H1 (cell line): ENCODE measurements at places on chromosomes 4 and X. TPM values are rescaled to one million over a fixed set of nuclear protein-coding genes. Genes with fewer than 3 reads are reported as not detected.

DNA sequence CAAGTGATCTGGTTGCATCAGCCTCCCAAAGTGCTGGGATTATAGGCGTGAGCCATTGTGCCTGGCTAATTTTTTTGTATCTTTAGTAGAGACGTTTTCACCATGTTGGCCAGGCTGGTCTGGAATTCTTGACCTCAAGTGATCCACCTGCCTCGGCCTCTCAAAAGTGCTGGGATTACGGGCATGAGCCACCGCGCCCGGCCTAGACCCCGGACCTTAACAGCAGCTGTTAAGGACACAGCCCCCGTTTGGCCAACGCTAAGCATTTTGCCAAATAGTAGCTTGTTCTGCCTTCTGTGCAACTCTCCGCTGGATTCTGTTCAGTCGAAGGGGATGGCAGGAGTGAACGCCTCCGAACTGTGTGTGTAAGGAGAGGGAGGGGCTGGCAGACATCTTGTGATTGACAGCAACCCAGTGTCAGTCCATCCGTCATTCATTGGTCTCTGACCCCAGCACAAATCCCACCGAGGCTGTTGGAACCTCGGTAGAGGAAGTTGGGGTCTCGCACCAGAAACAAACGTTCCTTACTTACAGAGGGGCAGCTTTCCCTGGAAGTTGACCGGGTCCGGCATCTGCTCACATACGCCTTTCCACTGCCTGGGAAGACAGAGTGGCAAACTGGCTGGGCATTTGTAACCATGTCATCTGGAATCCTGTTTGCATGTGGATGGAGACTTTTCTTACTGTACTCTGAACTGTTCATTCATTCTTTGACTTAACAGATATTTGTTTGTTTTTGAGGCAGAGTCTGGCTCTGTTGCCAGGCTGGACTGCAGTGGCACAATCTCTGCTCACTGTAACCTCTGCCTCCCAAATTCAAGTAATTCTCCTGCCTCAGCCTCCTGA lies 69.4 kb downstream of the TRAPPC11 start:
- H3K36me3 ChIP-seq = no peaks in the 10 kb centered on the region
- no peaks in the 10 kb centered on the region for H3K4me1 ChIP-seq
- no peak for DNase-seq
- no peak overlapping the region for H3K4me3 ChIP-seq
- no peak overlapping the region for H3K27ac ChIP-seq

DNA sequence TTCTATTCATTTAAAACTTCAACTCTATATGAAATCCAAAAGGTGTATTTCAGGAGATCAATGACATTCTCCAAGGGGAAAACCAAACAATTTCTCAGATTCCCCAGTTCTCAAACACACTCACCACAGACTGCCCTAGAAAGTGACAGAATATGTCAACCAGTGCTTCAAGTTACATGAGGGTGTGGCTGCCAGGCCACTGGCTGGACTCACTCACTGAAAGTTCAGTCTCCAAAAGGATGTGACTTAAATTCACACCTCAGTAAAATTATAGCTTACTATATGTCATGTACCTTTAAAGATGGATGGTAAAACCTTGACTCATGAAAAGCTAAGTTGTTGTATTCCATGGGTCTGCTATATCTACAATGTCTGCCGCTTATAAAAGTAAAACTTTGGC lies 7.3 kb downstream of the INPP4B start:
- no peaks in the 10 kb centered on the region for H3K4me1 ChIP-seq
- H3K36me3 ChIP-seq = no peaks in the 10 kb centered on the region
- DNase-seq = no peak
- no peak overlapping the region for H3K27ac ChIP-seq
- no peaks in the 10 kb centered on the region for H3K27me3 ChIP-seq
- no peak overlapping the region for H3K4me3 ChIP-seq

DNA sequence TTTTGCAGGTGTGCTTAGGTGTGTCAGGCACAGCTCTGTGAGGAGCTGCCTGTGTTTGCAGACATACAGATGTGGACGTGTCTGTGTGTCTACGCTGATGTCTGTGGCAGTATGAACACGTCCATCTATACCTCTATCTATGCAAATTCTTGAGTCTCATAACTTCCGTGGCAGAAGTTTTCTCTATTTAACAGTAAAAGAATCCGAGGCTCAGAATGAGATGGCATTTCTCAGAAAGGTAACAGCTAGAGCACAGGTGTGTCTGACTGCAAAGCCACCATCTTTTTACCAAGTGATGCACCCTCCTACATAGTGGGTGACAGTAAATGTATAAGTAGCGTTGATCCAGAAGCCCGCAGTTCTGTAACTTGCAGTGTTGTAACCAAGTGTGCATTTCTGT lies 39.9 kb upstream of the CYP4V2 start:
- peaks cover 4% of the 10 kb centered on the region for H3K27me3 ChIP-seq
- H3K4me1 ChIP-seq = no peaks in the 10 kb centered on the region
- no peak overlapping the region for H3K4me3 ChIP-seq
- H3K36me3 ChIP-seq = no peaks in the 10 kb centered on the region
- no peak for DNase-seq
- H3K27ac ChIP-seq = no peak overlapping the region

DNA sequence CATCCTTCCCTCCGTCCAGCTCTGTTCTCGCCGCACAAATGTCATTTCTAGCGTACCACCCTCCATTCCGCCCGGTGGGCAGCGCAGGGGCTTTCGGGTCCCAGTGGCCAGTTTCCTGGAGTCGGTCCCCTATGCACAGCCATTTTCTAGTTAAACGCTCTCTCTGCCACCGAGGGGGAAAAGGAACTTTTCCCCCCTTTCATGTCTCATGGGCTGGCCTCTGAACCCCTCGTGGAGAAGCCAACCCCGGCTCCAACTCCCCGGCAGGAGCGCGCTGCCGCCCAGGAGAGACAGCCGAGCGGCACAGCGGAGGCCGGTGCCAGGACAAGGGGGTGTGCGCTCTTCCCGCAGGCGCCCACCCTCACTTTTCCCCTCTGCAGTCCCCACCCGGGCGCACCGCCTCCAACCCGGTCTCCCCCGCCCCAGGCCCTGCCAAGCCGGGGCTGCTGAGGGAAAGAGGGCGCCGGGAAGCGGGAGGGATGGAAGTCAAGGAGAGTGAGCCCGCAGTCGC lies 662 bp downstream of the APBB2 start:
- no peak overlapping the region for H3K27ac ChIP-seq
- H3K4me3 ChIP-seq = peak overlapping the region; percentile 85
- H3K27me3 ChIP-seq = no peaks in the 10 kb centered on the region
- no peak for DNase-seq
- peaks cover 12% of the 10 kb centered on the region; the same call in 1 of the 2 replicates for H3K4me1 ChIP-seq
- no peaks in the 10 kb centered on the region for H3K36me3 ChIP-seq

- H3K4me1 ChIP-seq = no peaks in the 10 kb centered on the region
- H3K27me3 ChIP-seq = no peaks in the 10 kb centered on the region
- no peaks in the 10 kb centered on the region for H3K36me3 ChIP-seq
- H3K4me3 ChIP-seq = no peak overlapping the region
- no peak overlapping the region for H3K27ac ChIP-seq
- DNase-seq = no peak
Measured at GRCh38 chrX:35432056-35432455, 366.1 kb upstream of the MAGEB16 start.

- H3K36me3 ChIP-seq = no peaks in the 10 kb centered on the region
- no peak overlapping the region for H3K4me3 ChIP-seq
- no peak for DNase-seq
- no peaks in the 10 kb centered on the region for H3K27me3 ChIP-seq
- H3K4me1 ChIP-seq = peaks cover 24% of the 10 kb centered on the region; the same call in 1 of the 2 replicates
Measured at GRCh38 chrX:10010686-10011085, 43.5 kb downstream of the CLDN34 start.

- H3K27ac ChIP-seq = no peak overlapping the region
- peaks cover 3% of the 10 kb centered on the region; the same call in 1 of the 2 replicates for H3K4me1 ChIP-seq
- no peaks in the 10 kb centered on the region for H3K36me3 ChIP-seq
- no peaks in the 10 kb centered on the region for H3K27me3 ChIP-seq
- DNase-seq = no peak
Measured at GRCh38 chr4:7877176-7877575, 62.5 kb downstream of the AFAP1 start.

DNA sequence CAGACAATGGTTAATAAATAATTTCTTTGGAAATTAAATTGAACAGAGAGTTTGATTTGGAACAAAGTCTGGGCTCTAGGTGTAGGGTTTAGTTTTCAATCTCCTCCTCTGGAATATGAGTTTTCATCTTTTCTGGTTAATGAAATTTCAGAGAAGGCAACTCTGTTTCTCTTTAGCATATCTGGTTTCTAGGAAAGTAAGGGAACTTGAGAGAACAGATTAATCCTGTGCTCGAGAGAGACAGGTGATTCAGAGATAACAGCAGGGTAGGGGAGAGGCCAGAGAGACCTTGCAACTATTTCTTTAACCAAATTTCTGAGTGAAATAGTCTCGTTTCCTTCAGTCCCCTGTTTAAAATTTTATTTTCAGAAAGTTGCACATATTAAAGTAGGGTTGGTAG lies 275.4 kb downstream of the GALNTL6 start:
- DNase-seq = no peak
- no peaks in the 10 kb centered on the region for H3K36me3 ChIP-seq
- H3K4me3 ChIP-seq = no peak overlapping the region
- H3K27me3 ChIP-seq = no peaks in the 10 kb centered on the region
- no peaks in the 10 kb centered on the region for H3K4me1 ChIP-seq

GRCh38 chr4:11397146-11397545 lies 31.5 kb downstream of the HS3ST1 start:
- no peak for DNase-seq
- H3K27ac ChIP-seq = no peak overlapping the region
- no peaks in the 10 kb centered on the region for H3K27me3 ChIP-seq

- no peak for DNase-seq
- no peaks in the 10 kb centered on the region for H3K4me1 ChIP-seq
- no peak overlapping the region for H3K4me3 ChIP-seq
Measured at GRCh38 chr4:185713731-185714130, 98.3 kb downstream of the SORBS2 start.

DNA sequence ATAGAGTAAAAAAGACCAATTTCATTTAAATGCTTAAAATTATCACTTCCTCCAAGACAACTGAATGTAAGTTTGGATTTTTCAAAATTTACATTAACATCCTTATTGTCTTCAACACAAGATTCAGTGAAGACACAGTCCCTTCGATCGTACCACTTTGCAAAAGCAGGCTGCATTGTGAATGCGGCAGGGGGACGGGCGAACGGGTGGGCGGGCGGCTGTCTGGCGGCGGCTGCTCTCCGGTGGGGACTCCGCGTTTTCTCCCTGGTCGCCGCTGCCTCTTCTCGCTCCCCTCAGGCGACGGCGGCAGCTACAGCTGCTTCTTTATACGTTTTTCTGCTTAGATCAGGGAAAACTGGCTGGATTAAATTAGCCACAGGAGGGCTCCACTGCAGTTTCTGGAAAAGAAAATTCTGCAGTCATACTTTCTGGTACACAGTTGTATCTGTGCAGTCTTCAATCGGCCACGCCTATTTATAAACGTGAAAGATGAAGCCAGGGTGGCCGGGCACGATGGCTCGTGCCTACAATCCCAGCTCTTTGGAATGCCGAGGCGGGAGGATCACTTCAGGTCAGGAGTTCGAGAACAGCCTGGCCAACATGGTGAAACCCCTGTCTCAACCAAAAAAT lies 33.9 kb upstream of the HPF1 start:
- DNase-seq = peak; percentile 17
- no peaks in the 10 kb centered on the region; the same call in 1 of the 2 replicates for H3K27me3 ChIP-seq
- H3K27ac ChIP-seq = no peak overlapping the region
- H3K4me1 ChIP-seq = no peaks in the 10 kb centered on the region

SPATA4 gene
- total RNA-seq = not detected in 2 replicates

SCRG1 gene
- not detected in 2 replicates for total RNA-seq

ANK2 gene
- 33.1 and 35.1 TPM in 2 replicates for total RNA-seq

UGT2B7 gene
- total RNA-seq = not detected in 2 replicates

TEX13D gene
- total RNA-seq = 0.07 TPM in 1 of 2 replicates, not detected in the other
